ENCODE measurements at places on chromosomes 16 and 17. TPM values are rescaled to one million over a fixed set of nuclear protein-coding genes. Genes with fewer than 3 reads are reported as not detected.
A peak's percentile ranks its signal among the peaks of the same experiment; 100 is the strongest.

DNA sequence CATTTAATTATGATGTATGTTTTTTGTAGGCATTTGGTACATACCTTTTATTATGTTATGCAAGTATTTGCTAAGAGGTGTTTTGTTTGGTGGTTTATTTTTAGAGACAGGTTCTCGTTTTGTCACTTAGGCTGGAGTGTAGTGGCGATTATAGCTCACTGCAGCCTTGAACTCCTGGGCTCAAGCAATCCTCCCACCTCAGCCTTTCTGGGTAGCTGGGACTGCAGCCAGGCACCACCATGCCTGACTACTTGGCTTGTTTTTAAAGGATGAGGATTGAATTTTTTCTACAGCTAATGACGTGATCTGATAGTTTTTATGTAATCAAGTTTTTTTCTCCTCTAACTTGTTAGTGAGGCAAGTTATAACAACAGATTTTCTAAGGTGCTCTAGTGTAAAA is 199.6 kb downstream of the SPECC1 start:
- H3K4me1 ChIP-seq, result no peaks in the 10 kb centered on the region
- no peak for DNase-seq
- no peaks in the 10 kb centered on the region for H3K27me3 ChIP-seq
- no peak overlapping the region for H3K27ac ChIP-seq
- no peak overlapping the region for H3K4me3 ChIP-seq

DNA sequence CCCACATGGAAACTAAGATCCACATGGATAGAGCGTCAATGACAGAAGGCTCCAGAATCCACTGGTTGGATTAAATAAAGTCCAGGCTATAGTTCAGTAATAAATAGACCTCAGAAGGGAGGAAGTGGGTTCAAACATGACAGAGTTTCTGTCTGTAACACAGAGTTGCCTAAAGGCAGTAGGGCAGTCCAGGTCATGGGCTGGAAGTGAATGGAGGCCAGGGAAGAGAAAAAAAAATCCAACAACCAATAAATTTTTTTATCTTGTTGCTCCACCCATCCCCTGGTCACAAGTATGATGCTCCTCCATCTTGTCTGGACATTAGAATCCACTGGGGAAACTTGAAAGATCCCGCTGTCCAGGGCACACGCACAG is 92.4 kb downstream of the RGS9 start:
- H3K36me3 ChIP-seq, result no peaks in the 10 kb centered on the region
- H3K27ac ChIP-seq, result no peak overlapping the region
- H3K4me1 ChIP-seq, result peaks cover 13% of the 10 kb centered on the region
- H3K27me3 ChIP-seq, result no peaks in the 10 kb centered on the region

- peaks cover 13% of the 10 kb centered on the region for H3K4me1 ChIP-seq
- peak; percentile 21 for DNase-seq
- peak overlapping the region; percentile 74 for H3K4me3 ChIP-seq
These were observed 16.7 kb upstream of the BAIAP2 start for GRCh38 chr17:81018044-81018802.

The ST6GALNAC2 gene
- polyA plus RNA-seq, result 8.3 TPM

The UBB gene
- polyA plus RNA-seq, result 1,282 TPM

The LLGL2 gene
- 7.5 TPM for polyA plus RNA-seq

The CASKIN1 gene
- not detected for polyA plus RNA-seq

The TBC1D3C gene
- not detected for polyA plus RNA-seq
